ENCODE measurements at places on chromosomes 13 and 19. TPM values are rescaled to one million over a fixed set of nuclear protein-coding genes. Genes with fewer than 3 reads are reported as not detected.

GRCh38 chr19:39074205-39074692 lies 9.9 kb upstream of the ACP7 start:
- DNase-seq = no peak

DNA sequence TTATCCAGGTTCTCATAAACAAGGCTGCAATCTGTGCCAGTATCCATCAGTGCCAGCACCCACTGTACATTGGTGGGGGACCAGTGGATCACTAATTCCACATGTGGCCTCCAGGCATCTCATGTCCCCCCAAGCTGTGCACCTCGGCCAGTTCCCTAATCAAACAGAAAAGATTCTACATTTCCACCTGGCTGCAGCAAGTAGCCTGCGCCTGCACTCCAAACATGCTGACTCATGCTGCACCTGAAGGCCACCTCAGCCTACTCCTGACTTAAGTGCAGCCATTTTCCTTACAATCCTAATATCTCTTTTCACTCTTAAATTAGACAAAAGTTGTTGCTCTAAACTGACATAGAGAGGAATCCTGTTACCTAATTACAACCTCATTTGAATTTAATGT lies 729.4 kb upstream of the MIR17HG start:
- no peak for DNase-seq

- DNase-seq = no peak
Observed at GRCh38 chr19:18849838-18850400, 18.2 kb downstream of the UPF1 start.

DNA sequence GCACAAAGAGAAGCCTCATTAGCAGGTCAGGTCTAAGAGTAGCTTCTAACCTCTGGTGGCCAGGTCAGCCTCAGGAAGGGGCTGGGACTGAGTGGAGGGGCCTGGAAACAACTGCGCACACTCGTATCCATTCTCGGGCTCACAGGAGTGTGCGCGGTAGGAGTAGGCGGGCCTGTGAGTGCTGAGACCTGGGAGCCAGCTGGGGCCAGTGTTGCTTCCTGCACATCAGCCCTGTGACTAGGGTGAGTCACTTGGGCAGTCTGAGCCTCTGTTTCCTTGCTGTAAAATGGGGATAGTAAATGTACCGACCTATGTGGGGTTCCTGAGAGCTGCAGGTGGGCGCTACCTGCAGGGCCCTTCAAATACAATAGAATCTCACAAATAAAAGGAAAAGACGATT lies 26.9 kb downstream of the SIN3B start:
- DNase-seq = no peak

Gene LAIR2
- not detected for polyA plus RNA-seq
